Stimulated activated CD4-positive, alpha-beta T cell treated with anti-CD3 and anti-CD28 coated beads, TNF-alpha, amount 100 ng/mL, for 4 hours (primary cell): ENCODE measurements at places on chromosomes 11 and 22.

GRCh38 chr22:31871480-31871879 lies 72.9 kb upstream of the YWHAH start:
- no peak for DNase-seq

DNA sequence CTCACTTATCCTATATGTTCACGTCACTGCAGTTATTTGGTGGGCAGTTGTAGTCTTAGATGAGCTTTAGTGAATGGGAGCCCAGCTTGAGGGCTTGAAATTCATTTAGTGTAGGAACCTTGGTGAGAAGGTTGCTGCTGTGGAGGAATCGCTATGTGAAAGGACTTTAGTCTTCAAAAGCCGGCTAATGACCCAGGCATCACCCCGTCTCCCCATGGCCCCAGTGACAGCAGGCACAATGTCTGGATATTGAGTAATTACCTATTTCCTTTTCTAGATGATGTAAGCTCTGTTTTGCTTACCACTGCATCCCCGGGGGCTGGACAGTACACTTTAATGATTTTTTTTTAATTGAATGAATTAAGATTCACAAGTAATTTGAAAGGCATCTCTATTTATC lies 283.2 kb downstream of the ST3GAL4 start:
- no peak for DNase-seq

DNA sequence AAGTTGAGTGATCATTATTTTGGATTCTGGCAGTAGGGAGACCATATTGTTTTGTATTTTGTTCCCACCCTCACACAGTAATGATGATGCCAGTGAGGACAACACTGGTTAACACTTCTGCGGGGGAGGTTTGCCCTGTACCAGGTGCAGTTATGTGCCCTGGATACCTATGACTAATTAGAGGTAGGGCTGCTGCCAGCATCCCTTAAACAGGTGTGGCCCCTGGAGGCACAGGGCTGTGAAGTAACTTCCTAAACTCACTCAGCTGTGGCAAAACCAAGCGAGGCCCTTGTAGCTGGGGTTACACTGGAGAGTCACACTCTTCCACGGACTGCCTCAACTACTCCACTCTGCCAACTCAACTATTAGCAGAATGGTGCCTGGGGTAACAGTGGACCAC lies 64.5 kb downstream of the MCM5 start:
- no peak for DNase-seq

DNA sequence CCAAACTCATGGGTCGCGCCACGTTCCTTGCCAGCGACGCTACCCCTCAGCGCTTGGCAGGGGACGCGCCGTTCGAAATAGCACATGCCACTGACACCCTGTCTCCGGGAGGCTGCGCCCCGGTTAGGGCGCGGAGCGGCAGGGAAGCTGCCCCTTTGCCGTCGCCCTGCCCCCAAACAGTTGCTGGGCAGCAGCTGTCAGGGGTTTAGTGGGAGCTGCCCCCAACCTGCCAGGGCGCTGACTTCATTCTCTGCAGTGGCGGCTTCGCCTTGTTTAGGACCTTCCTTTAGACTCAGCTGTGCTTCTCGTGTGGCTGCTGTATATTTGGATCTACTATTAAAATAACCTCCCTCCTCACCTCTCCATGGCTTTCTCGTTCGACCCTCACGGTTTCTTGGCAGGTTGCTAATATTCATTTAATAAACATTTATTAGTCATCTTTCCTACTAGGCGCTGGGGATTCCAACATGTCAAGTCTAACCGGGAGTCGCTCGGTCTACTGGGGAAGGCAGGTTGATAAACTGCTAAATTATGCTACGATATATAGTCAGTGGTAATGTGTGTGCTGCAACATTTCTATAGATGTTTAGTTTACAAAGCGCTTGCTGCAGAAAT lies 782 bp downstream of the TMEM109 start:
- DNase-seq: peak; percentile 27

DNA sequence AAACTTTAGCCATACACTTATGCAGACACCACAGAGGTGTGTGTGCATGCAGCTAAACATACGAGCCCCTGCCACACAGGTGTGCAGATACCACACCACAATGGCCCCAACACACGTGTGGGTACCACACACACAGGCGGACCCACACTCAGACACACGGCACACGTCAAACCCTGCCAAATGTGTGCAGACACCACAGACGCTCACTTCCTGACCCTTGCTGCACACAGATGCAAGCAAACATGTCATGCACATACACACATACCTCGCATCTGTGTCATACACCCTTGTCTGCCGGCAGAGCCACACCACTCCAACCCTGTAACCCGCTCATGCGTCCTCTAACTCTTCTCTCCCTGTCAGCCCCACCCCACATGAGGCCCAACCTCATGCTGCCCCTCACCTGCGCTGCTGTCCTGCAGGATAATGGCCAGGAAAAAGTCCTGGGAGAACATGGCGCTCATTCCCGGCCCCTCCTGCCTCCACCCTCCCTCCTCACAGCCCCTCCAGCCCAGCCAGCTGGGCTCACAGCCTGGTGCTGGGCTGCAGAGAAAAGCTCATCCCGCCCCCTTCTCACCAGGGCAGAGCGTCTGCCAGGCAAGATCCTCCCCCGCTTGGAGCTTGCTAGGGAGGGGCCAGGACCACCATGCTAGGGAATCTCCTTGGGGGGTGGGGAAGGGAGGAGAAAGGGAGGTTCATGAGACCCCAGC lies 14.2 kb downstream of the SMPD1 start:
- no peak for DNase-seq

- no peak for DNase-seq
Observed at GRCh38 chr22:19226428-19226827, 47.9 kb upstream of the SLC25A1 start.

- no peak for DNase-seq
Observed at GRCh38 chr11:60769811-60770210, 13.1 kb downstream of the MS4A15 start.

- DNase-seq: no peak
Observed at GRCh38 chr11:77636731-77637344, 756 bp downstream of the CLNS1A start.

GRCh38 chr11:122004446-122004845 lies 111.6 kb downstream of the BLID start:
- DNase-seq: no peak

GRCh38 chr11:44620328-44620725 lies 54.9 kb downstream of the CD82 start:
- no peak for DNase-seq

- no peak for DNase-seq
Observed at GRCh38 chr22:46501701-46502100, 35.7 kb downstream of the CELSR1 start.

DNA sequence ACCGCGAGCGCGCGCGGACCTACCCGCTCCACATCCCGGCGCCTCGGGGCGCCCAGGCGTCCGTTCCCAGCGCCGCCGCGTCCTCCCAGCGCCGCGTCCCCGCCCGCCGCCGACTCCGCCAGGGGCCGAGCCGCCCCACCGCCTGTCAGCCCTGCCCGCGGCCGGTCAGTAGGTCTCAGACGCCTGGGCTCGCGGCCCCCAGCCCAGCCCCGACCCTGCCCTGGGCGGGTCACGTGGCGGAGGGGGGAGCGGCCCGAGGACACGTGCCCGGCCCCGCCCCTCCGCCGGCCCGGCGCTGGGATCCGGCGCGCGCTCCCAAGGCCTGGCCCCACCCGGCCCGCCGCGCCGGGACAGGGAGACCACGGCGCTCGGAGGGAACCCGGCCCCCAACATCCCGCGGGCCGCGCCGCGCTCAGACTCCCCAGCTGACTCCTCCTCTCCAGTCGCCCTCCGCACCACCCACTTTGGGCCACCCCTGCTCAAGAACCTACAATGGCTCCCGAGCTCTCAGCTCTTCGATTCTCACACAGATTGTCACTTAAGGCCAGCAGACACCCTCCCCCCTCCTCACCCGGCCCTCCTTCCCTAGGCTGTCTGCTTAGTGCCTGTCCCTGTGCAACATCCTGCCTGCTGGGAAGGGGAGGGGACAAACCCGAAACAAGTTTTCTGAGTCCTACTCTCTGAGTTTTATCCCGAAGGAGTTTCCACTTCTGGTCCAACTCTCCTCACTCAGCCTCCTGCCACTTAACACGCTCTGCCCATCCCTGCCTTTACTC lies at the start of gene RAB3IL1:
RAB3IL1 (minus strand) TSS at position 233 of the 776 bp plus-strand sequence; CDS start at position 34, 199 bp downstream.
- no peak for DNase-seq

DNA sequence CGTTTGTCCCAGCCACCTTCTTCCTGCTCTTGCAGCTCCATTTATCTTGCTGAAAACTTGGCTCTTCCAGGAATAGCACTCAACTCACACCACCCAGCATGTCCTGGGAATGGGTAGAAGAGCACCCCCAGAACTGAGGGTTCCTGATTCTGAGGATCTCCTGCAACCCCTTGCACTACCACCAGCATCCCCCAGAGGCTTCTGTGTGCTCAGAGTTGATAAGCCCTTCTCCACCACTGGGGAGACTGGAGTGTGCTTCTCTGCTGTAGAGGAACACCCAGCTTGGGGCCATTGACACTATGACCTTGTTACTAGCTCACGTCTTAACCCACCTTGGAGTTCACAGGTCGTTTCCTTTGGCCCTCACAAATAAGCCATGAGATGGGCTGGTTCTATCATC lies 121.0 kb downstream of the GRIK4 start:
- no peak for DNase-seq

- no peak for DNase-seq
Observed at GRCh38 chr11:56911312-56911711, 77.4 kb upstream of the OR5AK2 start.

GRCh38 chr11:112731538-112731937 lies 229.7 kb upstream of the NCAM1 start:
- no peak for DNase-seq

DNA sequence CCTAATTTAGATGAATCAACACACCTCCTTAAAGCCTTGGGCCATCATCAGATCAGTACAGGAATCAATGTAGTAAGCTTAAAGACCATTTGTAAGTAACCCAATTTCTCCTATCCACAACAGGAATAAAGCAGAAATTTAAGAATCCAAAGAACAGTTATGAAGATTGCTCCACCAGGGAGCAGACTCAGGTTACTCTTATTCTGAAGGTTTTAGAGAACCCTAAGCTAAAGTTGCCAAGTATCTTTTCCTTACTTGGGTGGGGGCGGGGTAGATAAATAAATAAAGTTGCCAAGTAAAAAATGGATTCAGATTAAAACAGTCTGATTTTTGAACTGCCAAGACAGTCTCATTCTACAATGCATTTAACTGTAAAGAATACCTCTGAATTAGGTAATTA lies 18.1 kb downstream of the CKAP5 start:
- no peak for DNase-seq

DNA sequence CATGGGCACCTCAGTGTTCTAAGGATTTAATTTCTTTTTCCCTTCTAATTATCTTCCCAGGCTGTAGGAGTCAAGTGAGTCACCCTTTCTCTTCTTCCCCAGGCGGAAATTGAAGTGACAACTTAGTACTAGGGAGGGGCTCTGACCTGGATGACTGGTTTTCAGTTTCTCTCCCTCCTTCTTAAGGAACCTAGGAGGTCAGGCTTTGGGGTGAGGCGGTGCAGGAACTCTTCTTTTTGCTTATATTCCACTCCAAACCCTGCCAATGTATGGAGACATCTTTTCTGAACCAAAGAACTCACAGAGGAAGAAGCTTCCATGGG lies 12.6 kb downstream of the ZDHHC5 start:
- DNase-seq: no peak

DNA sequence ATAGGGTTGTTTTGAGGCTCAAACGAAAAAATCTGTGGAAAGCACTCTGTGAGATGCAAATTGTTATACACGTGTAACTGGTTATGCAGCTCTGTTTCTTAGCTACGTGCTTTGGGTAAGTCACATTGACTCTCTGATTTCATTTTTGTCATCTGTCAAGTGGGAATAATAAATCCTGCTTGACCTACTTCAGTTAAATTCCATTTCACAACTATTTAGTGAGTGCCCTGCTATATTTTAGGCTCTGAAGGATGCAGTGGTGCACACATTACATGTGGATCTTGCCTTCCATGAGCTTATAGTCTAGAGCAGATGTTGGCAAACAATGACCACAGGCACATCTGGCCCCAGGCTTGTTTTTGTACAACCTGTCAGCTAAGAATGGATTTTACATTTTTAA lies 133.6 kb upstream of the PLET1 start:
- no peak for DNase-seq

DNA sequence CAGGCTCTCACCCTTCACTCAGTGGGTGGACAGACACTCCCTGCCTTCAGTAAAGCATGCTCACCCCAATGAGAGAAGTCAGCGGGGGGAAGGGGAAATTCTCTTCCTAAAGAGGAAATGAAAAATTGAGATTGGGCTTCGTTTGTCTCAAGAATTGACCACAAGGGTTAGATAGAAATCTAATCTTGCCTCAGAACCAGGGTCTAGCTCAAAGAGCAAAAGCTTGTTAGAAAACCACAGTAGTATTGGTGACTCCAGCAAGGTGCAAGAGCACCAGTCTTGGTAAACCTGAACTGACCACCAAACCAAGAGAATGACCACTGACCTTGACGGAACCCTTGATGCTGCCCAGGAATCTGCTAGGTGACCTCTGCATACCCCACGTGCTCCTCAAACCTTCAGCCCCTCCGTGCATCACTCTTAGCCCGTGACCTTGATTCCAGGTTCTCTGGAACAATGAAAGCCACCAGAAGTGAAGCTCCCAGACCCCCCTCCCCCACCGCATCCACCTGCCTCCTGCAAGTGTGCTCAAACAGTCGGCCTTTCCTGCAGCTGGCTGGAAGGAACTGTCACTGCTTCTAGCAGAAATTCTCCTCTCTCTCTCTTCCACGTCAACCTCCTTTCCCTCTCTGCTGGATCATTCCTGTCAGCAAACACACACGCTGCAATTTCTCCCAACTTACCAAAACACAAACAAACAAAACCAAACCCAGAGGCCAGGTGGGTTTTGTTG lies 3.1 kb upstream of the TMA7B start:
- DNase-seq: no peak

DNA sequence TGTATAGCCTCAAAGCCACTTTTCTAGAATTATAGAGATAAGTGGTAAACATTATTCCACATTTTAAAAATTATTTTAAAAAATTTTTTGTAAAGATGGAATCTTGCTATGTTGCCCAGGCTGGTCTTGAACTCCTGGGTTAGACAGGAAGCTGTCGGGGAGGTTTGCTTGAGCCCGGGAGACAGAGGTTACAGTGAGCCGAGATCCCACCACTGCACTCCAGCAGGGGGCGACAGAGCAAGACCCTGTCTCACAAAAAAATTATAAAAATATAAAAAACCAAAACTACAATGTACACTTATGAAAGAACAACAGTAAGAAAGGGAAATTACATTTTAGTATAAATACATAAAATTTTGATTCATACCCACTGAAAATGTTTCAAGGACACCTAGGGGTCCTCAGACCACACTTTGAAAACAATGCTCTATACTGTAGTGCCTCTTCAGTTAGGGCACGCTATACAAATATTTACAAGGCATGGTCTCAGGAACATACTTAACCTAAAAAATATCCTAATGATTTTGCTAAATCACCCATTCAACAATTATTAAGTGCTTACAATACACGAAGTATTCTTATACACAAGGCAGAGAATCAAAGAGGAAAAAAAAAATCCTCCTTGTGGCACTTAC lies 111.2 kb downstream of the MRTFA start:
- DNase-seq: peak; percentile 45

GRCh38 chr22:41758231-41758630 lies 42.2 kb upstream of the CCDC134 start:
- no peak for DNase-seq

GRCh38 chr11:29816359-29816758 lies 200.5 kb downstream of the KCNA4 start:
- no peak for DNase-seq

- no peak for DNase-seq
Observed at GRCh38 chr11:63551889-63552266, 11.3 kb downstream of the PLAAT2 start.

- no peak for DNase-seq
Observed at GRCh38 chr11:65920372-65920802, 1.2 kb downstream of the DRAP1 start.

GRCh38 chr22:46001426-46002106 lies 24.6 kb upstream of the WNT7B start:
- DNase-seq: no peak
